ENCODE measurements at places on chromosomes 2 and 18. TPM values are rescaled to one million over a fixed set of nuclear protein-coding genes. Genes with fewer than 3 reads are reported as not detected.

Gene NOSTRIN
- 3.1 TPM for total RNA-seq

Gene KCNJ13
- not detected for total RNA-seq

Gene GKN1
- total RNA-seq, result 0.56 TPM

Gene DSG4
- not detected for total RNA-seq
